Stimulated activated CD4-positive, alpha-beta T cell treated with anti-CD3 and anti-CD28 coated beads, Interleukin-1b, Interleukin-23, amount 100 ng/mL, for 24 hours (primary cell): ENCODE measurements at places on chromosomes 5 and 9.

GRCh38 chr5:140324041-140324600 lies 21.2 kb upstream of the PFDN1 start:
- DNase-seq = no peak

DNA sequence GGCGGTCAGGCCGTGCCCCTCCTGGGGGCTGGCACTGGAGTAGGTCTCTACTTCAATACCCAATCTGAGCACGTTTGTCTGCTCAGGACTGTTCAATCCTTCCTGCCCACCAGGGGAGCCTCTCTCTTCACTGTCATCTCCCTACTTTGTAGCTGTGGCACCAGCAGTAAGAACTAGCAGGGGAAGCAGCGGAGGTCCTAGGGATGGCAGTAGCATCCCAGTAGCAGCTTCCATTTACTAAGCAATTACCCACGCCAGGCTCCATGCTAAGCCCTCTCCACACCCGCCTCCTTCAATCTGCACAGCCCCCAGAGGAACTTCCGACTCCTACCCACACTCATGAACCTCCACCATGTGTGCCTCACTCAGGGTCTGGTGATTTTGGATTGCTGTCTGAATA lies 31.7 kb downstream of the FSTL4 start:
- DNase-seq = no peak

GRCh38 chr9:17630531-17630949 lies 51.7 kb downstream of the SH3GL2 start:
- no peak for DNase-seq

DNA sequence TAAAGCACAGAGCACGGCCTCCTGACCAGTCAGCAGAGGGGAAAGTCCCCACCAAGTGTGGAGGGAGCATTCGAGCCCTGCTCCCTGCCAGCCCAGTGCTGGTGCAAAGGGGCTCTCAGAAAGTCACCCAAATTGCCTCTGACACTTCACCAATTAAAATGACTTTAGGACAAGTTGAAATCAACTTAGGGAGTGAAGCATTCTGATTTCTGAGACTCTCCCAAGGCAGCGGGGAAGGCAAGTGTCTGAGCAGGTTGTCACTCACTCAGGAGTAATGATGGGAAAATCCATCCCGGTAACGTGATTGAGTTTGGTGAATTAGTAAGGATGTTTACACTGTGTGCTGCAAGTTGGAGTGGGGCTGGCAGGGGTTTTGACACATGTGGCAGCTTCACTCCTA lies 73.7 kb downstream of the PCDH1 start:
- no peak for DNase-seq

GRCh38 chr5:169279125-169279524 lies 21.8 kb downstream of the SLIT3 start:
- no peak for DNase-seq

- no peak for DNase-seq
Measured at GRCh38 chr5:6145616-6146237, 232.6 kb downstream of the MED10 start.

GRCh38 chr5:75338408-75338807 lies 1.4 kb downstream of the HMGCR start:
- no peak for DNase-seq

DNA sequence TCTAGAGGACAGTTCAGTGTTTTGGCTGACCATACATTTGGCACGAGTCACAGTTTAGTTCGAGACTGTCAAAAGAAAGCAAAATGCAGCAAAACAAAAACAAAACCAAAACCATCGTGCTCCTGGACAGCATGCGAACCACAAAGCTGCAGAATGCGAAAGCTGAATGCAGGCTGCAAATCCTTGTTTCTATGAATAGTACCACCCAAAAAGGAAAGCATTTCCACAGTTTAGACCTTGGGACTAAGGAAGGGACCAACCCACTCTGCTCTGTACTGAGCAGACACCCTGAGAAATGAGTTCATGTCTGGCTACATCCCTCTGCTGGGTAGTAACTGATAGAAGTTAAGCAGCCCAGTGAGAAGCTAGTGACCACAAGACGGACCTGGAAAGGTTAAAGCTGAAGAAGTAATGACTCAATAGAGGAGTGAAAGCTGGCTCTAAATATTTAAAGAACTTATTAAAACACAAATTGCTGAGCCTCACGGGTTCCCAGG lies 3.9 kb downstream of the GCNT4 start:
- DNase-seq = no peak

GRCh38 chr5:155905364-155905763 lies 421.6 kb upstream of the SGCD start:
- no peak for DNase-seq

DNA sequence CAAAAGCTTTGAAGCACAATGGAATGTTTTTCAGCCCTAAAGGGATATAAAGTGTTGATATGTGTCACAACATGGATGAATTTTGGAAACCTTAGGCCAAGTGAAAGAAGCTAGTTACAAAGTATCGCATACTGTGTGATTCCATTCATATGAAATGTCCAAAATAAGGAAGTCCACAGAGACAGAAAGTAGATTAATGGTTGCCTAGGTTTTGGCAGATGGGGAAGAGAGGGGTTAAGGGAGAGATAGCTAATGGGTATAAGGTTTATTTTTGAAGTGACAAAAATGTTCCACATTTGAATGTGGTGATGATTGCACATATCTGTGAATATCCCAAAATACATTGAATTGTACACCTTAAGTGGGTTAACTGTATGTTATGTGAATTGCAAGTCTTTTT lies 57.5 kb upstream of the MCCC2 start:
- no peak for DNase-seq

DNA sequence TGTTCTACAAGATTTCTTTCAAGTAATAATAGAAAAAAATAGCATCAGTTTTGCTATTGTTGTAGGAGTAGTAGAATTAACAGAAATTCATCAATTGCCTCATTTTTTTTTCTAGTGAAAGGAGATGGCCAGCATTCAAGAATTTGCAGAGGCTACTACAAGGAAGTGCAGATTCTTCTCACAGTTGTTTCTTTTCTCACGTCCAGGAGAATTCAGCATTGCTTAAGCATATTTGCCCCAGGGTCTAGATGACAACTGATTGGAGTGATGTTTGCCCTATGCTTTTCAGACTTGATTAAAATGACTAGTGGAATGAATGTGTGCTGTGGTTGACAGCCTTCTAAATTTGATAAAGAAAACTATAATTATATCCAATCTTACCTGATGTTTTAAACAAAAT lies 46.6 kb upstream of the SLC12A2 start:
- DNase-seq = no peak

GRCh38 chr5:164553851-164554250 lies 1048.4 kb downstream of the MAT2B start:
- no peak for DNase-seq

DNA sequence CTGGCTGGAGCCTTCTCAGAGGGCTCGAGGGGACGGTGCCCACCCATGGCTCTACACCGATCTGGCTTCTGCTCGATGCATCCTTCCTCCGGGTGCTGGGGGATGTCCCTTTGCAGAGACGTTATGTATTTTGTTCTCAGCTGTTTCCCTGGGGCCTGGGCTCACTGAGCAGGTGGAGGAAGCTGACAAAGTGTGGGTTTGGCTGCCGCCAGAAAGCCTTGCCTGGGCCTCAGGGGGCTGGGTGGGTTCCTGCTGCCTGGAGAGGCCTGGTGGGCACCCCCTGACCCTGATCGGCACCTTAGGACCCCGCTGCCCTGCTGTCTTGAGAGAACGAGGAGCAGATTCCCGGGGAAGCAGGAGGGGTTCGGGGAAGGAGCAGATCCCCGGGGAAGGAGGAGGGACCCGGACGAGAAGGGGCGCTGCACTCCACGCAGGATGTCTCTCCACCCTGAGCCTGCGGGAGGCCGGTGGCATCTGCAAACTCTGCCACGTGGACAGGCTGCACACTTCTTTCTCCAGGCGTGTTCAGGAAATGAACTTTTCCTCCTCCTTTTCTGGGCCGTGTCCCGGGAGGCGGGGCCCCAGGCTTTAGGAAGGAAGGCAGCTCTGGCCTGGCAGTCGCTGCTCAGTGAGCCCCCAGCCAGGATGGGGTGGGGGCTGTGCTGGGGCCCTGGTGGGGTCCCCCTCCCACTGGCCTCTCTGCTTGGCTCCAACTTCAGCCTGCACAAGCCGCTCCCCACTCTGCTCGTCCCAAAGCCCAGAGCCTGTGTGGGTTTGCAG lies 148.9 kb downstream of the RXRA start:
- DNase-seq = no peak
